Stimulated activated CD4-positive, alpha-beta T cell treated with anti-CD3 and anti-CD28 coated beads, Interleukin-4, amount 100 ng/mL, for 1 hour (primary cell): ENCODE measurements at places on chromosomes 12 and 14.

DNA sequence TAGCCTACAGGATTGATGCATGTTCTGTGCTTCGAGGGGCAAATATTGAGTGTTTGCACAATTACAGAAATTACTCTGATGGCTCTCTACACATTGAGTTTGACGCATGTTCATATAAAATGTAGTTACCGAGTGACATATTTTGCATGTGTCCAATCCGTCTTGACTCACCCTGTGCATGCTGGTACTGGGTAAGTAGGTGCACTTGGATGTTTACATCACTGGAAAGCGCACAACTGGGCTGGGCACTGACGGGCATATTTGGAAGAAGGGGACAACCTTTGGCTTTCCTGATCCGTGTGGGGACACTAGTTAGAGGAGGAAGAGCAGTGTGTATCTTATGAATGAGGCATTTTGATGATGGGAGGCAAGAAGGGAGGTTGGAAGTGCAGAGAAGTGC is 4.9 kb upstream of the KRT6A start:
- DNase-seq, result no peak

DNA sequence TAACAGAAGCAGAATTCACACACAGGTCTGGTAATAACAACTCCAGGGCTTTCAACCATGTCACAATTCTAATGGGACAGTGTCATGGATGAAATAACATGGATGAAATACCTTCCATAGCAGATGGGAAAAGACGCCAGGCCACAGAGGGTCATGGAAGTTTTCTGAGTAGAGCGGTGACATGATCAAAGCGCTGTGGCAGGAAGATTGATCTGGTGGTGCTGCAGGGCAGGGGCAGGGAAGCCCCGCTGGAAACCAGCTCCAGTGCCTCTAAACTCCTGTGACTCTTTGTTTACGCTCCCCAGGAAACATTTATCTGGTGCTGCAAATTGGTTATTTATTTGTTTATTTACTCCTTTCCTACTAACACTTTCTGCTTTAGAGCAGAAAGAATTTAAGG is 108.3 kb upstream of the HMGA2 start:
- DNase-seq, result no peak

DNA sequence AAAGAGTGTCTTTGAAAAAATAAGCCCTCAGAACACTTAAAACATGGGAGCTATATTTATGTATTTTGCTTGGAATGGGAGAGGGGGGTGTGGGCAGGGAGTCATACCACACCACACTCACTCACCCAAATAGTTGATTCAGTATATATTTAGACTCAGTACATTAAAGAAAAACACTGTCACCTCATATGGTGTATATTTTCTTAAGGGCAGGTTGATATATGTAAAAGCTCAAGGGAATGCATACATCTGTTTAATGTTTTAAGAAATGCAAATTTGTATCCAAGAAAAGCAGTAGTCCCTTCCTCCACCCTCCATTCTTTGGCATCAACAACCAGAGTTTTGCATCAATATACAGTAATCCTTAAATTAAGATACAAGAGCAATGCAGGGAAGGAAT is 1.4 kb downstream of the NFYB start:
- DNase-seq, result no peak

DNA sequence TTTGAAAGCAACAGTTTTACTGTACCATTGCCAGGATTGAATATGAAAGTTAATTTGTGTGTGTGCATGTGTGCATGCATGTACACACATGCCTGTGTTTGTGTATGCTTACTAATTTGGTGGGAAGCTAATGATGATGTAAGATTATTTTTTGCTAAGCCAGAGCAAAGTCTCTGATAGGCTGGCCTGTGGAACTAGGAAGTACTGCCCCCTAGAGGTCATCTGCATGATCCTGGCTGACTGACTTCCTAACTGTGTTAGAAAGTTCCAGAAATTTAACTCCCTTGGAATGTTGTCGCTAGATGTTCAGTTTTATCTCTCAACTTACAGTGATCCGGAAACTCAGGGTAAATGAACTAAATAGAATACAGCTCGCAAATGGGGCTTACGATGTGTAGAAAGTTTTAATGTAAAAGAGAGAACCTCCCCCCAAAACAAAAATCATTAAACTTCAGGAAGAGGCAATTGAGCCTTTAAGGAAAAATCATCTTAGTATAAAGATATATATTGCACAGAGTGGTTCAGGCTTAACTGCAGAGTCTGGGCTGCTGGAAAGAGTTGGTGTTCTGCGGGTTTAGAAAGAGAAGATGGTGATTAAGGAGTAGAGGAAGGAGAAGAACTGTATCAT is 34.3 kb upstream of the SLC38A1 start:
- DNase-seq, result peak; percentile 33

DNA sequence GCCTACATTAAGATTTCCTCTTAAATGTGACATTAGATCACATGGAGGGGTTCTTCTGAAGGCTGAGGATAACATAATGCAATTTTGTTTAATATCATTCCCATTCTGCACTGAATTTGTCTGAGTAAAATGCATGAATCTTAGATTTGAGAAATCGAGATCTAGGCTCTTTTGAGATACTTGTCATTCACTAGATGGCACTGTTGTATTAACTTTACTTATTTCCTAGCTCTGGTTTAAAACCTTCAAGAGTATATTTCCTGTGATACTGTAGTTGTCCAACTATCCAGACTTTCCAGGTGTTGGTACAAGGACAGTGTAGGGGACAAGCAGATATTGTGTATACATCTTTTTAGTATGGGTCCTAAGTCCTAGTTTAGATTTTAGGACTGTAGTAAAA is 91.7 kb upstream of the SEL1L start:
- no peak for DNase-seq

- DNase-seq, result peak; percentile 0
Observed at GRCh38 chr14:100581228-100582145, 5.7 kb downstream of the BEGAIN start.

DNA sequence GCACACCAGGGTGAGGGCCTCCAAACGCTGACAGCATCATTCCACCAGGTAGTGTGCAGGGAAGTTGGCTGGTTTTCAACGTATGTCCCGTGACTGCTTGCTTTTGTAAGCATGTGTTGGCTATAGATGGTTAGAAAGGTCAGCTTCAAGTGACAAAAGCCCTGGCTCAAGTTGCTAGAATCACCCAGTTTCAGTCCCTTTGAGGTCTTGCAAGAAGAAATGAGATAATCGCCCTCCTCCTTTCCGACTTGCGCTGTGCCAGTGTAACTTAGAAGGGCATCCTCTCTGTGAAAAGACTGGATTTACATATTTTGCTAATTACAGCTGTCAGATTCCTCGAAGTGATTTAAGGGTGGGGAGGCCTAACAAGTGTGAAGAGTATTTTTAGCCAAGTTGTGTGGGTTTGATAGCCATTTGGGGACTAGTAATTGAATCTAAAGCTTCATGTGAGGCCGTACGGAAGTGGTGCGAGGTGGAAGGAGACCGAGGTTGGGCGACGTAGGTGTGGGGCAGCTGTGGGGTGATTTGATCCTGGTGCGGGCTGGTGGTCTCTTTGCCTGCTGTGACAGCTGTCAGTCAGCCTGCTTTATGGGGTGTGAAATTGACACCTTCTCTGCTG is 94.7 kb downstream of the CHST11 start:
- DNase-seq, result no peak

DNA sequence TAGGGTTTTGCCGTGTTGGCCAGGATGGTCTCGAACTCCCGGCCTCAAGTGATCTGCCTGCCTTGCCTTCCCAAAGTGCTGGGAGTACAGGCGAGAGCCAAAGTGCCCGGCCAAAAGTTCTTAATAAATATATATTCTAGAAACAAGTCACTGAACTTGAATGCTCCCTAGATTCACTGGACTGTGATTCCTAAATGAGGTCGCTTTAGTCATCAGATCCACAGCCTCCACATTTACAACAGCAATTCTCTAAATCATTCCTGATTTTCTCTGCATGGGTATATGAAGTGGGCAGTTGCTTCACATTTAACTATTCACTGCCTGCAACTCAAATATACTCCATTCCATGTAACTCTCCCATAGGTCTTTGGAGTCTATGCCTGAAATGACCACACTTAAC is 813.0 kb downstream of the GALC start:
- DNase-seq, result no peak

- DNase-seq, result no peak
Observed at GRCh38 chr12:62484233-62484632, 17.6 kb downstream of the MON2 start.

DNA sequence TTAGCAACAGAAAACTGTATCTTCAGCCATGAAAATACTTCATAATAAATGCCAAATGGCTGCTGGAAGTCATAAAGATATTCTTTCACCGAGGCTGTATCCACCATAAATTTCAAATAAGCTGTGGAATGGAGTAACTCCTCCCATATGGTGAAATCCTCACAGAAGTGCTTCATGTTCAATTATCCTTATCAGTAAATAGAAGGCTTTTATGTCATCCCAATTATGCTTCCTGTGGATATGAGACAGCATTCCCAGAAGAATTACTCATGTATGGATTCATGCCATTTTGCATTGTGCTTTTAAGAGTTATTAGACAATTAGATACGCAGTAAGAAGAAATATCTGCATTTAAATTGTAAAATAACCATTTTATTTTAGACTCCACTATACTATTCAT is 99.0 kb downstream of the RTN1 start:
- DNase-seq, result no peak

GRCh38 chr14:36524220-36524837 is 4.3 kb upstream of the NKX2-1 start:
- DNase-seq, result no peak

DNA sequence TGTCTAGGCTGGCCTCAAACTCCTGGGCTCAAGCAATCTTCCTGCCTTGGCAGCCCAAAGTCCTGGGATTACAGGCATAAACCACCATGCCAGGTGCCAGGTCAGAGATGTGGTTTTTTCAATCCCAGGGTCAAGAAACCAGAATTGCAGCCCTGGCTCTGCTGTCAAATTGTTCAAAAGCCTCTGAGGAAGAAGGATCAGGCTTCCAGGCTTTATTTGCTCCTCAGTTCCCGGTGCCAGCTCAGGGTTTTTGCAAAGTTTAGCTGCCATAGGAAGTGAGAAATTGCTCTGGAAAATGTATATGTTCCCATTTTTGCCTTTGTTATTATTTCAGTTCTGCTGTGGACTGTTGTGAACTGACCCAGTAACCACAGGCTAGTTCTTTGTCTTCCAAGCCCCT is 28.7 kb downstream of the WNT5B start:
- DNase-seq, result no peak

GRCh38 chr12:1309613-1310012 is 284.8 kb downstream of the FBXL14 start:
- no peak for DNase-seq

DNA sequence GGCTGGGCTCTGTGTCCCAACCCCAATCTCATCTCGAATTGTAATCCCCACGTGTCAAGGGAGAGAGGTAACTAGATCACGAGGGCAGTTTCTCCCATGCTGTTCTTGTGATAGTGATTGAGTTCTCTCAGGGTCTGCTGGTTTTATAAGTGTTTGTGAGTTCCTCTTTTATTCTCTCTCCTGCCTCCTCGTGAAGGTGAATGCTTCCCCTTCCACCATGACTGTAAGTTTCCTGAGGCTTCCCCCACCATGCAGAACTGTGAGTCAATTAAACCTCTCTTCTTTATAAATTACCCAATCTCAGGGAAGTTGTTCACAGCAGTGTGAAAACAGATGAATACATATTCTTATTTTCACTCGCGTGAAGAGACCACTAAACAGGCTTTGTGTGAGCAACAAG is 148.2 kb downstream of the TMEM30B start:
- no peak for DNase-seq

- DNase-seq, result no peak
Observed at GRCh38 chr14:82328442-82328841, 794.8 kb upstream of the SEL1L start.

DNA sequence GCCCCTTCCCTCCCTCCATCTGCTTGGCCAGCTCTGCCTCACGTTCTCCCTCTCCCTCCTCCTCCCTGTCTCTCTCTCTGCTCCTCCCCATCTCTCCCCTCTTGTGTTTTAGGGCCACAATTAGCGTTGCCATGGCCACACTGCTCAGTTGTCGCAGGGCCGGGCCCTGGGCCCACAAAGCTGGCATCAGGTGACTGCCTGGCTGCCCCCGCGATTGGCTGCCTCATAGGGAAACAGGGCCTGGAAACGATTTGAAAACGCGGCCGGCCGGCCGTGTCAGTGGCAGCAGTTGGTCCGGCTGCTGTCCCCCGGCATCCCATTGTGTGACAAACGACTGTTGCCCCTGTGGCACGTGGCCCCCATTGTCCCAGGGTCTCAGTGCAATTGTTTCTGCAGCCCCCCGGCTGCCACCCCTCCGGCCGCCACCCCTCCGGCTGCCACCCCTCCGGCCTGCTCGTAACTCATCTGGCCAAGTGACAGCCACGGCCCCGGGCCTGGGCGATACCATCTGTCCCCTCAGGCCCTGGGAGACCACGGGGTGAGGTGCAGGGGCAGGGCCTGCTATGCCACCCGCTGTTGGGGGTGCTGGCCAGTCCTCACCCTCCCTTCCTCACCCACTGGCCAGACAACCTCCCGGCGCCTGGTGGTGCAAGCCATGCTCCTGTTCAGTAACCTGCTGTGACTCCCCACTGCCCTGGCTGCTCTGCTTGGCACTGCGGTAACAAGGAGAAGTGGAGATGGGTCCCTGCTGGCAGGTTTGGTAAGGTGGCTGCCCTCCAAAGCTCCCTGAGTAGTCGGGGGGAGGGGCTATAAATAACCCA is 17.4 kb downstream of the FOXN4 start:
- DNase-seq, result no peak

DNA sequence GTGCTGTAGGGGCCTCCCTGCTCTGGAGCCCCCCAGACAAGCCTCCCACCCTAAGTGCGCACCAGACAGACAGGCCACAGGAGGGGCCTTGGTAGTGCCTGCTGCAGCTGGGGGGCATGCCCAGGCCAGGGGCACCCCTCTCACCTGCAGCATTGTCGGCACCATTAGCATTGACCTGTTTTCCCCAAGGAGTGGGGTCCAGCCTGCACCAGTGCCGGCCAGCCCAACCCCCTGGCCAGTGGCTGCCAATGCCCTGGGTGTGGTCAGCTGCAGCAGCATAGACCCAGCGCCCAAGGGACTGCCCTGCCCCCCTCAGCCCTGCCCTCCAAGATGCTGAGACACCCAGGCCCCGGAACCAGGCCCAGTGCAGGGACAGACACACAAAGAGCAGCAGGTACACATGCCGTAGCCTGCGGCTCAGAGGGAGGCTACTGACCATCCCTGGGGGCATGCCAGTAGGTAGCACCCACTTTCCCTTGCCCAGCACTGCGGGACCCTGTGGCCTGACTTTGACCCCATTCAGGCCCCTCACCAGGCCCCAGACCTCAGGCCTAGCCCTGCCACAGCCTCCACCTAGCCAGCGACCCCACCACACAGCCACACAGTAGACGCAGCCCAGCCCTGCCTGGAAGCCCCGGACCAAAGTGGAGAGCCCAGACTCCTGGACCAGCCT is 1.0 kb downstream of the AHNAK2 start:
- no peak for DNase-seq

- no peak for DNase-seq
Observed at GRCh38 chr12:26255893-26256645, 60.7 kb downstream of the SSPN start.

- DNase-seq, result no peak
Observed at GRCh38 chr12:122293081-122293480, 26.8 kb upstream of the VPS33A start.

DNA sequence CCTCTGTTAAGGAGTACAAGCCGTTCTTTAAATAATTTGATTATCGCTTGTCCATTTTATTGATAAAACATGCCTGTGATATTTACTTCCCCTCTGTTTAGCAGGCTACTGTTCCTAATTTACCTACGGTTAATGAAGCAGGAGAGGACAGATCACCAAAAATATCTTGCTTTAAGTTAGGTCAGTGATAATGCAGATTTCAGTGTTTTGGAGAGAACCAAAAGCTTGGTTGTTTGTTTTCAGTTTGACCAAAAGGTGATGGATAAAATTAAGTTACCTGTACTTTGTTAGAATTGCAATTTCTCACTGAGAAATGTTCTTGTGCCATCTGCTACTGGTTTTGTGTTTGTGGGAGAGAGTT is 958 bp downstream of the SPATS2 start:
- no peak for DNase-seq

GRCh38 chr14:104563742-104564615 is 15.6 kb upstream of the C14orf180 start:
- DNase-seq, result peak; percentile 66
